ENCODE measurements at places on chromosomes 4 and X.
A peak's percentile ranks its signal among the peaks of the same experiment; 100 is the strongest.

- DNase-seq = peak; percentile 16
Observed at GRCh38 chr4:26288355-26288909, 32.4 kb upstream of the RBPJ start.

- no peak for DNase-seq
Observed at GRCh38 chr4:40173470-40173875, 23.4 kb upstream of the RHOH start.

DNA sequence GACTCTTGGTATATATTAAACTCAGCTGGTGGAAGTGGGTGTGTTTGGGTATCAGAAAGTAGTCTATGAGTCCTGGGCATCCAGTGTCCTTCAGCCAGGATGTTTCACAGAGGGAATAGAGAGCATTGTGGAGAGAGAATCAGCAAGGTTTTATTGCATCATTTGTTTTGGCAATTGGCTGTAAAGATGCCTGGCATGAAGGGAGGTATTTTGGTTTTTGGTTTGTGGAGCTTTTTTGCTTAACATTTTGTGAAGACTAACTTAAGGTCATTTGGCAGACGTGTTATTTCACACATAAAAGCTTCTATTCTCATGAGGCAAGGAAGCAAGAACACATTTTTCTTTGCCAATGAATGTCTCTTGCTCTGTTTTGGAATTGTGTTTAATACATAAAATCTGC lies 71.1 kb downstream of the DCLK2 start:
- DNase-seq = no peak

GRCh38 chrX:68935362-68935761 lies 106.5 kb downstream of the EFNB1 start:
- peak; percentile 37 for DNase-seq

DNA sequence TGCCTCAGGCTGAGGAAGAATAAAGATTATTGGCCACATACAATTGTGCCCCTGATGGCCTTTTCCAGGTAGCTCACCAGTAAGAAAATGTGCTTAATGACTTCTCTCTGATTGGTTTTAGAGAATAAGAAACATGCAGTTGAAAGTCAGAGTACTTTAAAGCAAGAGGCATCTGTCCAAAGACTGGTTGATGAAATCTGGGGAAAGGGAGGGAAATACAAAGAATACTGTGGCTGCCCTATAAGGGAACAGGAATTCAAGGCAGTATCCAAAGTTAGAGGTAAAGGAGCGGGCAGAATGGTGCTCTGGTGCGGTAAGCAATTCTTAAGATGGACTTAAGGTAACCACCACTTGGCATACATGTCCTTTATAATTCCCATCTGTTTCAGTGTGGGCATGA lies 11.4 kb downstream of the PBDC1 start:
- no peak for DNase-seq

Data from epithelial cell of prostate (primary cell).